ENCODE measurements at places on chromosomes 13 and 19. TPM values are rescaled to one million over a fixed set of nuclear protein-coding genes. Genes with fewer than 3 reads are reported as not detected.

TEX29 gene
- 0.36 TPM for total RNA-seq

CGB8 gene
- total RNA-seq, result not detected

PCSK4 gene
- total RNA-seq, result 1.4 TPM

GRCh38 chr13:106507560-106508274, 27.7 kb downstream of the EFNB2 start:
- peak; percentile 84 for DNase-seq

DNA sequence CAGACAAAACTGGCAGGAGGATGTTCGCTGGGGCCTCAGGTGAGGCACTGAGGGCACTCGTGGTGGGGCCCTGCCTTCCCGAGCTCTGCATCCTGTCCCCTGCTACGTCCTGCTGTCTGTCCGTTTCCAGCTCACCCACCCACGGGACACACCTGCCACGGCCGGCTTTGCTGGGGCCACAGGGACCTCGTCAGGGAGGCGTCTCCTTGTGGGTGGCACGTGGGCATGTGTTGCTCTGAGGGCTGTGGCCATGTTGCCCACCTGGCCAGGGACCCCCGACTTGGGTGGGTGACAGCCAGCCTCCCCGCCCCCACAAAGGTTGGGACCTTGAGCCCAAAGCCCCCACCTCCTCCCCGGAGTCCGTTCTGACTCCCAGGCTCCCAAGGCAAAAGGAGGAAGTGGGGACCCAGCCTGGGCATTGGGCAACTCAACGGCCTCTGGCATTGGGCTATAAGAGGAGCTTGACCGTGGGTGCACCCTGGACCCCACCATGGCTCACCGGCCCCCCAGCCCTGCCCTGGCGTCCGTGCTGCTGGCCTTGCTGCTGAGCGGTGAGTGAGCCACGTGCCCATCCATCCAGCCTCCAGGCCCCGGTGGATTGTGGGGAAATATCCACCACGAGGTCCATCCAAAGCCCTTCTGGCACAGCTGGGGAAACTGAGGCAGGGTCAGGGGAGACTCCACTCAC, at the start of gene PRTN3:
Gene PRTN3 (plus strand): TSS at position 481 of the 688 bp plus-strand sequence. CDS start 10 bp downstream, at position 491.
- DNase-seq, result no peak

- no peak for DNase-seq
Measured at GRCh38 chr13:72168126-72168855, 301.3 kb upstream of the DACH1 start.

- DNase-seq, result no peak
Measured at GRCh38 chr13:87827479-87827878, 156.3 kb downstream of the SLITRK5 start.

GRCh38 chr13:95745752-95746151, 68.8 kb downstream of the DNAJC3 start:
- DNase-seq, result no peak

DNA sequence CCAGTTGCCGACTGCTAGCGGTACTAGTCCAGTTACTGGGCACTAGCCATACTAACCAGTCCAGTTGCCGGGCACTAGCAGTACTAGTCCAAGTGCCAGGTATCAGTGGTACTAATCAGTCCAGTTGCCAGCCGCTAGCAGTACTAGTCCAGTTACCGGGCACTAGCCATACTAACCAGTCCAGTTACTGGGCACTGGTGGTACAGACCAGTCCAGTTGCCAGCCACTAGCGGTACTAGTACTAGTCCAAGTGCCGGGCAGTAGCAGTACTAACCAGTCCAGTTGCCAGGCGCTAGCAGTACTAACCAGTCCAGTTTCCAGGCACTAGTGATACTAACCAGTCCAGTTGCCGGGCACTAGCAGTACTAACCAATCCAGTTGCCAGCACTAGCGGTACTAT, 124.1 kb upstream of the MCF2L start:
- DNase-seq, result peak; percentile 41

- peak; percentile 99 for DNase-seq
Measured at GRCh38 chr19:30227661-30228112, 144.5 kb upstream of the ZNF536 start.

DNA sequence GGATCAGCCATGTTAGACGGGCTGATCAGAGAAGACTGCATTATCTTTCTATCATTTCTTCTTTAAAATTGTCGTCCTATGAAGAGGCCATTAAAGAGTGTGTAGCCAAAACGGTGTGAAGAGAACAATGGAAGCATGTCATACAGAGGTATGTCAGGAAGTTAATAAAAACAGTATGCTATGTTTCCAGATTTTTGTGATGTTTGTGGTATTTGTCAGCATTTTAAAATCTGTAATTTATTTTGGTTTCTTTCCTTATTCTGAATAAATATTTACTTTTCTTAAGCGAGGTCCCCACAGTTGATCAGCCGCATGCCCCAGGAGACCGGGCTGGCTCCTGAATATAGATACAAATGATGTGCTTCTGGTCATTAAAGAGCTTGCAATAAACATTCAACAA, 142.9 kb upstream of the SERP2 start:
- DNase-seq, result no peak
